ENCODE measurements at places on chromosomes 2 and 18.

DNA sequence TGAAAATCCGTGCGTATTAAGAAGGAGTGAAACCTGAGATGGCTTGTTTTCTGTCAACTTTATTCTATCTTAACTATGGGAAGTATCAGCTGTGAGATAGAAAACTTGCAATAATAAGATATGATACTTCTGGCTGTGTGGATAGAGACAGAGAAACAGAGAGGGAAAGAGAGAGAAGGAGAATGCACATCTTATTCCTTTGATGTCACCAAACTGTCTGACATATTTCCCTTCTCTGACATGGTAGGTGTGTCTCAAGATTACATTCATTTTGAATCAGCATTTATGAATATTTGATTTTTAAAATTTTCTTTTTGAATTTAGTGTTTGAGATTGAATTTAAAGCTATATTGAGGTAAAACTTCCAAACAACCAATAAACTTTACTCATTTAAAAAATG is 69.4 kb downstream of the CDC42EP3 start:
- no peak for DNase-seq

DNA sequence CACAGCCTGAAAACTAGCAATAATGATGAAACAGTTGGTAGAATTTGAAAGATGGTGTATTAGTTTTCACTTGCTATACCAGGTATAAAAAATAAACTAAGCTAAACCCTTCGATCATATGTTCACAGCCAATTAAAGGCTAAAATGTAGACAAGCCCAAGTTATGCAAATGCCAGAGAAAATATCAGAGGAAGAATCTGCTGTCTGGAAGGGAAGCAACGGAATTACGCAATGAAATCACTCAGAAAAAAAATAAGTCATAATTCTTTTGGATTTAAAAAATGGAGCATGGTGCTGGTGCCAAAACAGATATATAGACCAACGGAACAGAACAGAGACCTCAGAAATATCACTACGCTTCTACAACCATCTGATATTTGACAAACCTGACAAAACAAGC is 108.3 kb downstream of the ARL4C start:
- DNase-seq = no peak

DNA sequence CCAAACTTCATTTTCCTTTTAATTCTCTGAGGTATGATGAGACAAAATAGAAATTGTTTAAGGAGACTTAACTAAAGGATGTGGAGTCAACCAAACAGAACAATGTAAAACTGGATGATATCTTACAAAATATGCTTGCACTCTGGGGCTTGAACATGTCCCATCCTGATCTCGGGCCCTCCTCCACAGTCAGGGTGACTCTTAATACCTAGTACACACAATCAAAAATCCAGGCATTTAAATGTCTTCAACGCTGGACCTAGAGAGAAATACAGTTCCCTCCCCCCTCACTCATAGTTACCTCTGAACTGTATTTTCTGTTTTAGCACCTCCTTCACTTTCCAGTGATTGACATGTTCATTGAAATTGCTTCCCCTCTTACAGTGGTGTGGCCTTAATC is 36.9 kb upstream of the SERPINB2 start:
- DNase-seq = no peak

GRCh38 chr2:63484481-63484880 is 103.8 kb downstream of the WDPCP start:
- DNase-seq = no peak

DNA sequence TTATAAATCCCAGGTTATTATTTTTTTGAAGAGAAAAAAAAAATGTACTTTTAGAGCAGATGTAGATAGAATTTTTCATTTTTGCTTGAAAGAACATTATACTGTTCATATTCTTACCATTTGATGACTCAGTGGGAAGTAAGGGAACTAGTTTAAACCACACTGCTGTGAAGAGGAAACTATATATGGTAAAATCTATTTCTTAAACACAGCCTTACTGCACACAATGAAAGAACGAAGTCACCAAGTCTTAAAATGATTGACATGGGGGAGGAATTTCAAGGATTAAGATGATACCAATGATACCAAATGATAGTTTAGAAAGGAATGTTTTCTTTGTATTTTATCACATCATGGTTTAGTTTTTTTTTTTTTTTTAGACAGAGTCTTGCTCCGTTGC is 5.0 kb downstream of the ACTR2 start:
- DNase-seq = no peak

Measured in stimulated activated CD4-positive, alpha-beta T cell treated with anti-CD3 and anti-CD28 coated beads, Interleukin-15, amount 100 ng/mL, for 24 hours (primary cell).